Bronchus fibroblast of lung (primary cell): ENCODE measurements at places on chromosomes 16 and 17. TPM values are rescaled to one million over a fixed set of nuclear protein-coding genes. Genes with fewer than 3 reads are reported as not detected.

TLCD3B gene
- 0.15 and 0.34 TPM in 2 replicates for total RNA-seq

IGFBP4 gene
- 119 and 123 TPM in 2 replicates for total RNA-seq

CLEC3A gene
- not detected in 2 replicates for total RNA-seq

OSGIN1 gene
- total RNA-seq: 0.67 and 1.2 TPM in 2 replicates

CPHXL gene
- total RNA-seq: not detected in 2 replicates

NQO1 gene
- 161 and 170 TPM in 2 replicates for total RNA-seq

TEX14 gene
- not detected in 2 replicates for total RNA-seq

TAT gene
- not detected in 2 replicates for total RNA-seq

CACNB1 gene
- 3.9 and 4.3 TPM in 2 replicates for total RNA-seq

KCNG4 gene
- total RNA-seq: not detected in 2 replicates

GALR2 gene
- 0.17 TPM in 1 of 2 replicates, not detected in the other for total RNA-seq

EPOP gene
- 0.74 and 1.2 TPM in 2 replicates for total RNA-seq

ARHGDIG gene
- total RNA-seq: not detected in 2 replicates

FBRS gene
- total RNA-seq: 19.3 TPM in 2 replicates

MT4 gene
- total RNA-seq: not detected in 2 replicates
